ENCODE measurements at places on chromosomes 6 and 20. TPM values are rescaled to one million over a fixed set of nuclear protein-coding genes. Genes with fewer than 3 reads are reported as not detected.

DNA sequence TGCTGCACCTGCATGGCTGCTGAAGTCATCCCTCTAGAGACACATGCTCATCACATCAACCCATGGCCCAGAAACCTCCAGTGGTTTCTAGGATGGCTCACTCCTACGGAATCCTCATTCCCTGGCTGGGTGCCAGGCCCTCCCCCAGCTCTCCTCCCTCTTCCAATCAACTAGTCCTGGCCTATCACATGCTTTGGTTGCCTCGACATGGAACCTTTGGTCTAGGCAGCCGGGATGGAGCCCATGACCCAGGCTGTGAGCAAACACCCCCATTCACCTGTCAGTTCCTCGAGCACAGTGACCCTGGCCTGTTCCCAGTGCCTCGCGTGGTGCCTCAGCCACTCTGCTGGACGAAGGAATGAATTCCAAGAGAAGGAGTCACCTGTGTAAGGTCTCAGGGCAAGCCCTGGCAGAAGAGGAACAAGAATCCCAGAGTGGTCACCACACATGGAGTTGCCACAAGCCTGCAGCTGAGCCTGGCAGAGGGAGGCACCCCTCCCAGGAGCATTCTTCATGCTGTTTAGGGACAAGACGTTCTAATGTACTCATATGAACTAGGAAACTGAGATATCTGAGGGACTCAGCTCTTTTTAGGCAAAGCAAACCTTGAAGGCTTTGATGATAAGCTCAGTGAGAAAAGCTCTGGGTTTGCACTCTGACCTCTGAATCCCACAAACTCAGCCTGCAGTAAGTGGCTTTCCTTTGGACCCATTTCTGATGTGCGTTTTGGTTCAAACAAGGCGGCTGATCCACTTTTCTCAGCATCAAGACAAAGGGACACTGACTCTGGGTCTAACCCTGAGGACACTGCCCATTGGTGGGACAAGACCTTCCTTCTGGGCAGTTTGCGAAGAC, 40.2 kb downstream of the PPP1R3G start:
- no peak for DNase-seq

DNA sequence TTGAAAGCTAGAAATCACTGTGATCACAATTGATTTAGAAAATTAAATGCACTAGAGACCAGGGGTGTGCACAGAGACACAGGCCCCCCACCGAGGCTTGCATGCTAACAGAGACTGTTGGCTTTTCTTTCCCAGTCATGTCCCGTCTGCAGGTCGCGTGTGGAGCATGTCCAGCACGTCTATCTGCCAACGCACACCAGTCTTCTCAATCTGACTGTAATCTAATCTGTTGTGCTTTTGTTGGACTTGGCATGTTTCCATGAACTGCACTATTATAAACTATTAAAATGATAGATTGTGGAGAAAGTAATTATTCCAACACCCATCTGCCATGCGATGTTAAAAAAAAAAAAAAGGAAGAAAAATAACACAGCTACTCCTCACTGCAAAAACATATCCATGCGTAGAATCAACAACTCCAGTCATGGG, 17.7 kb downstream of the MYLIP start:
- peak; percentile 23 for DNase-seq

DNA sequence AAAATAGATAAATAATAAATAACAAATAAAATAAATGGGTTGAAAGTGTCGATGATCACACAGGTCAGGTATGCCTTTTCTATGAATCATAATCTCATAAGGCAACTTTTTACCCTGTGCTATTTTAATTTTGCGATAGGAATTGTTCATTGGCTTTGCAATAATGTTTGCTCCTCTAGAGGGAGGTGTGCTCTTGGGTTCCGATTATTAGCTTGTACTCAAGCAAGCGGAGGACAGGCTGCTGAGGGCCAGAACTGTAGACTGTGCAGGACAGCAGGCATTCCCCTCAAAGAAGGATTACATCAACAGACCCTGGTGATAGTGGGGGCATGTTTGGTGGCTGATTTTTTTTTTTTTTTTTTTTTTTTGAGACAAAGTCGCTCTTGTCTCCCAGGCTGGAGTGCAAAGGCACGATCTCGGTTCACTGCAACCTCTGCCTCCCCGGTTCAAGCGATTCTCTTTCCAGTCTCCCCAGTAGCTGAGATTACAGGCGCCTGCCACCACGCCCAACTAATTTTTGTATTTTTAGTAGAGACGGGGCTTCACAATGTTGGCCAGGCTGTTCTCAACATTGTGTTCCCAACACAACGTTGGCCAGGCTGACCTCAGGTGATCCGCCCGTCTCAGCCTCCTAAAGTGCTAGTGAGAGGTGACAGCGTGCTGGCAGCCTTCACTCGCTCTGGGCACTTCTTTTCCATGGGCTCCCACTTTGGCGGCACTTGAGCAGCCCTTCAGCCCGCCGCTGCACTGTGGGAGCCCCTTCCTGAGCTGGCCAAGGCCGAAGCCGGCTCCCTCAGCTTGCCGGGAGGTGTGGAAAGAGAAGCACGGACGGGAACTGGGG, 35.6 kb downstream of the RIOK1 start:
- DNase-seq: peak; percentile 6

DNA sequence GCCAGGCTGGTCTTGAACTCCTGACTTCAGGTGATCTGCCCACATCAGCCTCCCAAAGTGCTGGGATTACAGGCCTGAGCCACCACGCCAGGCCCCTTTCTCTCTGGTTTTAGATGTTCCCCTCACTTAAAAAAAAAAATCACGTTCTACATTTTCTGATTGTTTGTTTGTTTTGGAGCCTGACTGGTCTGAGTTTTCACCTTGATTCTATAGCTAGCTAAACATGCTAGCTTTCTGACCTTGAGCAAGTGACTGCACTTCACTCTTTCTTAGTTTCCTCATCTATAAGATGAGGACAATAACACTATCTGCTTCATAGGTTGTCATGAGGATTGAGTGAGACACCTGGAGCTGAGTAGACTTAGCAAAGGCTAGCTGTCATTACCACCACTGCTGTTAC, 43.7 kb downstream of the SHLD1 start:
- no peak for DNase-seq

DNA sequence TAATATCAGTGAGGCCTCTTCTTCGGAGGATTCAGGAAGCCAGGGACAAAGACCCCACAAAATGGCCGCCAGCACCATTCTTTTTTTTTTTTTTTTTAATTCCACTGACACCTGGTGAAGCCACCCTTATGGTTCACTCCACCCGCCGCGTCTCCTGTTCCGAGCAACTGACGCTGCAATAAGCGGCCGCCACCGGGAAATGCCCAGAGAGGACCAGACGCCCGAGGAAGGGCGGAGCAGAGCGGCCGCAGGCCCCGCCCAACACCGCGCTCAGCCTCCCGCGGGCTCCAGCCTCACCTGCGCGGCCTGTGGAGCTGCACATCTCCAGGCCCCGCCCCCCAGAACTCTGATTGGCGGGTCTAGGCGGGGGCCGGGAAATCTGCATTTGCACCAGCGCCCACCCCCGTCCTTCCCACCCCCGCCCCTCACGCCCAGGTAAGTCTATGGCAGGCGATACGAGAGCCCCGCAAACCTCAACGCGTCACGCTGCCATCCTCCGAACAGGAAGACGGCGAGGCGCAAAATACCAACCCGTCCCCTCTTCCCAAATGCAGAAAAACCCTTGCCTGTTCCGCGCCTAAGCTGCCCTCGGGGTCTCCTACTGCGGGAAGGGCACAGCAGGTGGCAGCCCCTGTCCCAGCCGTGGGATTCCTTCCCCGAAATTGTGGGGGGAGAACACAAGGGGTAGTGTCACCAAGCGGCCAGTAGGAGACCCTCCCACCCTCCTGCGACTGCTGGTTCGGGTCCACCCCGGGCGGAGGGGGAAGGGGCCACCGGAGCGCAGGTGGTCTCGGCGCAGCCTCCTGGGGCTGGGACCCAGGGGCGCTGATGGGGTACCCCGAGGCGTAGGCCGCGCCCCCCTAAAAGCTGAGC, 960 bp downstream of the ATP9A start:
- DNase-seq: peak; percentile 61

DNA sequence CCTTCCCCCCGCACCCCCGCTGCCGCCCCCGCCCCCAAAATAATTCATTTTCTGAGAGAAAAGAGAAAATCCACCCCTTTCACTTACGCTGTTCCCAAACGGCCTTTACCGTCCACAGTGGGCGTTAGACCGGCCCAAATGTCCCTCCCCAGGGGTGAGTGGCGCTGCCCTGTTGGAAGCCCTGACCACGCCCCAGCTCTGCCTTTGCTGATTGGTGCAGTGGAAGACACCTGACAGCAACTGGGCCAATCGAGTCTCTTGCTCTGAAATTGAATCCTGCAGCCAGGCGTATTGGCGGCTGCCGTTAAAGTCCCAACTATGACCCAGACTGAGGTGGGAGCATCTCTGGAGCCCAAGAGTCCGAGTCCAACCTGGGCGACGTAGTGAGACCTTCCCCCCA, 15.7 kb downstream of the ZFP64 start:
- DNase-seq: no peak

DNA sequence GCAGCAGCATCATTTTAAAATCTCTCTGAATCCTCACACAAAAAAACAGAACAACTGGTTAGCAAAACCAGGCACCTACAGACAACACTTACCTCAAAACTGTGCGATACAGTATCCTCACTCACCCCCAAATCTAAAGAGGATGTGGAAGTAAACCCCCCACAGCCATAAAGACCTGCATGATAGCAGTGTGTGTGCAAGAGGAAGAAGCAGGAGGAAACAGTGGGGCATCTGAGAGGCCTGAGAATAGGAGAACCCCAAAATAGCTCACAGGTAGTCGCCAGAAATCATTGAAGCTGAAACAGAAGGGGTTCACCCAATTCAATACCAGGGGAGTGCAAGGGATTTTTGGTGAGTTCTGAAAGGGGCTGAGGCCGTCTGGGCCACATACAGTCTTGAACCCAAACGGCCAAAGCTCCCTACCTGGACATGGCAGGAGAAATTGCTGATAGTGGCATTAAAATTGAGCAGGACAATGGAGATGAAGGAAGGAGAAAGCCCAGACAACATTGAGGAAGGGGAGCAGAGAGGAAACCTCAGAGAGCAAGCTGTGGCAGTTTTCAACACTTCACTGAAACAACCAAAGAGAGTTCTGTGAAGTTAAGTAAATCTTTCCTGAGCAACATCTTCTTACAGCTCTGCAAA, 129.7 kb downstream of the FIG4 start:
- DNase-seq: no peak

- DNase-seq: no peak
Measured at GRCh38 chr6:12363651-12364381, 73.7 kb downstream of the EDN1 start.

DNA sequence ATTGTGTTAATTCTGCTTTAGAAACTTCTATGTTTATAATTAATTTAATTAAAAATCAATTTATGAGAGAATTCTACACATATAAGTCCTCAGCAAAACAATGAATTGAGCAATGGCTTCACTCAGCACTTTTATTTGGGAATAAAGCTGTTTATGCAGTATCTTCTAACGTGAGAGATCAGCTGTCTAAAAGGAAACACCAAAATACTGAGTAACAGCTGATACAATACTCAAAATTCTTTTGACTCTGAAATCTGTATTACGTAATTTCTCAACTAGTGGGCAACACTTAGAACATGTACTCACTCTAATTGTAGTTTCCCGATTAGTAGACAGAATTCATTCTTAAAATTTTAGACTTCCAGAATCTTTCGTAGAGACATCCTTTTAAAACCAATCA, 49.8 kb downstream of the MAP3K7 start:
- no peak for DNase-seq

GRCh38 chr20:49276161-49276960, 1.5 kb downstream of the ZNFX1 start:
- peak; percentile 73 for DNase-seq

GRCh38 chr6:90982051-90982450, 395.2 kb upstream of the MAP3K7 start:
- DNase-seq: no peak

DNA sequence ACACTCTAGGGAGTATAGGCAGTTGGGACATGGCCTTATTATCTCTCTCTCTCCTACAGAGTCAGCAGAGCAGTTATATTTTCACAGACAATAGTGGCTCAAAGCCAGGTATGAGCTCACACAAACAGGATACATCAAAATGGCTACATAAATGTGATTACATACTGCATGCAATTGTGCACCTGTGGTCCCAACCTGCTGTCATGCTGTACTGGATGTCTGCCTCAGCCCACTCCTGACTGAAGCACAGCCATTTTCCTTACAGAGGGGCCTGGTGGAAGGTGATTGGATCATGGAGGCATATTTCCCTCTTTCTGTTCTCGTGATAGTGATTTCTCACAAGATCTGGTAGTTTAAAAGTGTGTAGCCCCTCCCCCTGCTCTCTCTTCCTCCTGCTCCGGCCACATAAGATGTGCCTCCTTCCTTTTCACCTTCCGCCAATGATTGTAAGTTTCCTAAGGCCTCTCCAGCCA, 37.0 kb upstream of the SAMHD1 start:
- peak; percentile 90 for DNase-seq

- DNase-seq: no peak
Measured at GRCh38 chr20:24108581-24108980, 120.0 kb upstream of the GGTLC1 start.

GRCh38 chr6:15280028-15280427, 34.2 kb downstream of the JARID2 start:
- no peak for DNase-seq

DNA sequence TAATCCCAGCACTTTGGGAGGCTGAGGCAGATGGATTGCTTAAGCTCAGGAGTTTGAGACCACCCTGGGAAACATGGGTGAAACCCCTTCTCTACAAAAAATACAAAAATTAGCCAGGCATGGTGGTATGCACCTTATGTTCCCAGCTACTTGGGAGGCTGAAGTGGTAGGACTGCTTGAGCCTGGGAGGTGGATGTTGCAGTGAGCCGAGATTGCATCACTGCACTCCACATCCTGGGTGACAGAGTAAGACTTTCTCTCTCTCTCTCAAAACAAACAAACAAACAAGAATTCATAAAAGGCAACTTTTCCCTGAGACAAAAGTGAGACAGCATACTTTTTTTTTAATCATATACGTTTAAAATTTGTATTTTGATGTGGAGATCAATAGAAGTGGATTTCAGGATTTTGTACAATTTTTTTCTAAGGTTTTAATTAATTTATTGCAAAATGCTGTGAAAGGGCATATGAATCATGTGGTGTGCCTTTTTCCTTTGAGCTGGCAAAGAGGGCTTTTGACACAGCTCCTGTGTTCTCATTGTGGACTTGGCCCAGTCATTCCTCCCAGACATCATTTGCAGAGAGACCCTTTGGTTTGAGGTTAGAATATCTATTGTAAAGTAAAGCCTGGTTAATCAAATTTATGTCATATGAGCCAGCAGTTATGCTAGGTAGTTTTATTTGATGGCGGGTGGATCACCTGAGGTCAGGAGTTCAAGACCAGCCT, 77.1 kb downstream of the TULP4 start:
- DNase-seq: no peak

GRCh38 chr6:33993091-33993490, 152.8 kb downstream of the GRM4 start:
- DNase-seq: no peak

- DNase-seq: no peak
Measured at GRCh38 chr6:79461205-79461604, 76.0 kb downstream of the LCA5 start.

The SLC35F1 gene
- not detected for total RNA-seq

The VWA7 gene
- 0.34 TPM for total RNA-seq

The CAP2 gene
- total RNA-seq: 2.6 TPM

The CPXM1 gene
- 0.34 TPM for total RNA-seq

The HLA-DMB gene
- total RNA-seq: 2.9 TPM

The APOBEC2 gene
- total RNA-seq: not detected
